NCI-H526 (cell line): ENCODE measurements at places on chromosomes 4 and X.
A peak's percentile ranks its signal among the peaks of the same experiment; 100 is the strongest.

DNA sequence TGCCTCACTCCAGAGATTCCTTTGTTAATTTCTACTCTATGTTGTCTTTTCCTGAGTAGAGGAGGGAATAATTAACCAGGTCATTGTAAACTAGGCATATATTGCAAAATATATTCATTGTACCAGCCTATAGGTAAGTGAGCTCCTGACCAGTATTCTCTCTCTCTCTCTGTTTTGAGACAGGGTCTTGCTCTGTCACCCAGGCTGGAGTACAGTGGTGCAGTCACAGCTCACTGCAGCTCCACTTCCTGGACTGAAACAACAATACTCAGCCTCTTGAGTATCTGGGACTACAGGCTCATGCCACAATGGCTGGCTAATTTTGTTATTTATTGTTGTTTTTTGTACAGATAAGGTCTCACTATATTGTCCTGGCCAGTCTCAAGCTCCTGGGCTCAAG lies 198.3 kb downstream of the ARAP2 start:
- DNase-seq = no peak

DNA sequence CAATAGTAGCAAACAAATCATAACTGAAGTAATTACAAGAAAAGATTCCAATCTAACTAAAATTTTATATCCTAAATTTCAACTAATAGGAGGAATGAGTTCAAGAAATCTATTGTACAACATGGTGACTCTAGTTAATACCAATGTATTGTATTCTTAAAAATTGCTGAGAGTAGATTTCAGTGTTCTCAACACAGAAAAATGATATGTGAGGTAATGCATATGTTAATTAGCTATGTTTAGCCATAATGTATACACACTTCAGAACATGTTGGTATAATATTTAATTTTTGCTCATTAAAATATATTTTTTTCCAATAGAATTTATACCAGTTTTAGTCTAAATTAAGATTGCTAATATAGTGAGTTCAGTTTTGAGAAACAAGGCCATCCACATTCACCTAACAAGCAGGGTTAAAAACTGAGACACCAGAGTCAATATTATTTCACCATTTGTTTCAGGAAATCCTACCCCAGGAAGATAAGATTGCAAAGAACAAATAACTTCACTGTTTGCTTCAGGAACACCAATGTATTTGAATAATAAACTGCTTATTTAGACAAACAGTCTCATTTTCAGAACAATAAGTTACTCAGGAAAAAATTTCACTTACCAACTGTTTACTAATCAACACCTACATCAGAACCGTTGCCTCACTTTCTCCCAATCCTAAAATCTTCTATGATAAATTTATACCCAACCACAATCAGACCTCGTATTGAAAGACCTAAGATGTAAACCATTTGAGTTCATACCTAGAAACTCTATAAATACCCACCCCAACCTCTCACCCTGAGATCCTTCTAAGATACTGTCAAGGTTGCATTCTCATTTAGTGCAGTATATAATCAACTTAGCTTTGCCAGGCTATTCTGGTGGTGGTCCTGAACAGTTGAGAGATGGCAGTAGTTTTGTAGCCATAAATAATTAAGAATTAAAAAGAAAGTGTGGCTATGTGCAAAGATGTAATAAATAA lies 132.8 kb downstream of the MAB21L2 start:
- DNase-seq = peak; percentile 5

- DNase-seq = no peak
Measured at GRCh38 chr4:179768996-179769395, 2326.8 kb upstream of the AGA start.

- no peak for DNase-seq
Measured at GRCh38 chrX:124605511-124605910, 259.1 kb downstream of the SH2D1A start.

GRCh38 chr4:41232406-41232805 lies 18.1 kb upstream of the APBB2 start:
- DNase-seq = no peak

- DNase-seq = no peak
Measured at GRCh38 chr4:86278126-86278525, 81.7 kb downstream of the MAPK10 start.

DNA sequence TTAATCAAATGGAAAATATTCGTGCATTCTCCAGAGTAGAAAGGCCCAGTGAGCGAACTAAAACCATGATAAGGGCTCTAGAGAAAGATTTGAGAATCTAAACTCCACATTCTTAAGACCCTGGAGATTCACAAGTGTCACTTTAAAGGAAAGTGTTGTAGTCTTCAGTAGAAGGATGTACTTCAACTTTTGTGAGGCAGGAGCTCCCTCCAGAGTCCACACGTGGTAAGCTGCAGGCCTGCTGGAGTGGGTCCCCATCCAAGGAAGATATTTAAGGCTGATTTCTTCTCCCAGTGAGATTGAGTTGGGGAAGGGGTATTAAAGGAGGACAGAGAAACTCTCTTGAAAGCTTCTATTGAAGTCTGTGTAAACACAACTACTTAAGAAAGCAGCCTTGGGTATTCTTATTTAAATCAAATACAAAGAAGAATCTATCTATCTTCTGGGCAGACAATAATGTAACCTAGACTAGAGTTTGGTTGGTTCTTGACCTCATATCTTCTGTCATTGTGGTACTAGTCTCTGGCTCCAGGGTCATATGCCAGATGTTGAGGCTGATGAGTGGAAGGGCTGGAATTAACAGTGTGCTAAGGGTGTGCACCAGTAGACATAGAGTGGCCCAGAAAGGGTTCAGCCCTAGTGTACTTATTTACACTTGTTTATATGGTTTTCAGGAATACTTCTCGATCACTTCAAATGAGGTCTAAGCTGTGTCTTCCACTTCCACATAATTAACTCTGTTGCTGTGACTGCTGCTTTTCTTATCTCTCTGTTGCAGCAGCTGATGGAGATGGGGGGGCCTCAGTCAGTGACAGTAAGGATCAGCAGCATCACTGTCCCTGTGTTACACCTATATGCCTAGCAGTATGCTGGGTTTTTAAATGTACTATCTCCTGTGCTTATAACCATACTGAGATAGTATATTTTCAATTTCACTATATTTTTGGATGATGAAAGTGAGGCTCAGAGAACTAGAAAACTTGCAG lies 76.1 kb downstream of the HMGB2 start:
- peak; percentile 3 for DNase-seq

GRCh38 chr4:2865196-2865780 lies 21.6 kb downstream of the ADD1 start:
- no peak for DNase-seq

GRCh38 chr4:76011018-76011670 lies 3.8 kb upstream of the CXCL9 start:
- no peak for DNase-seq

- no peak for DNase-seq
Measured at GRCh38 chr4:78379040-78379439, 172.5 kb upstream of the ANXA3 start.

DNA sequence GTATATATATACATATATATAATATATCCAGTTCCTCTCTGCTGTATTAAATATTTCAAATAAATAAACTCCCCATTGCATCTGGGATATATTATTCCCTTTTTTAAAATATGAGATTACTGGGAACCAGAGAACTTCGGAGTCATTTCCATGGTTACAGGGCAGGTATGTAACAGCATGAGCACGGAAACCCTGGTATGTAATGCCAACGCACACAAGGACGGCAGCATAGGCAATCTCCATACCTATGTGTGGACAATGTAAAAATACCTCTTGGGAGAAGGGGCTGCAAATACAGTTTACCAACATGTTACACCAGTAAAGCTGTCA lies 62.8 kb downstream of the NUDT10 start:
- DNase-seq = no peak

DNA sequence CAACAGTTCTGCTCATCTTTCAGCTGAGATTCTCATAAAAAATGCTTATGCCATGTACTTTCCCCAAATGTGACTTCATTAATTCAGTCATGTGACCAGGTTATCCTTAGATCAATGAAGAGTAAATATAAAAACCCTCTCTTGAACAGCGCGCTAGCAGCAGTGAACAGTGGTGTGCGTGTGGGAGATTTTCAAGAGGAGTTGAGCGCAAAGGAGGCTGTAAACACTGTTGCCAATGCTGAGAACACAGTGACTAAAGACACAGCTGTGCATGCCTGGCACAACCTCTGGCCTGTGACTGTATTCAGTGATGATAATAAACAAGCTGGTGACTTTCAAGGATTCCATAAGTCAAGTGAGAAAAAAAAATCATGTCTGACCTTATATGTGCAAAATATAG lies 25.1 kb downstream of the MSX1 start:
- DNase-seq = no peak

- no peak for DNase-seq
Measured at GRCh38 chrX:110172215-110172614, 145.7 kb downstream of the AMMECR1 start.

GRCh38 chr4:155675709-155676429 lies 9.2 kb downstream of the GUCY1A1 start:
- DNase-seq = no peak

DNA sequence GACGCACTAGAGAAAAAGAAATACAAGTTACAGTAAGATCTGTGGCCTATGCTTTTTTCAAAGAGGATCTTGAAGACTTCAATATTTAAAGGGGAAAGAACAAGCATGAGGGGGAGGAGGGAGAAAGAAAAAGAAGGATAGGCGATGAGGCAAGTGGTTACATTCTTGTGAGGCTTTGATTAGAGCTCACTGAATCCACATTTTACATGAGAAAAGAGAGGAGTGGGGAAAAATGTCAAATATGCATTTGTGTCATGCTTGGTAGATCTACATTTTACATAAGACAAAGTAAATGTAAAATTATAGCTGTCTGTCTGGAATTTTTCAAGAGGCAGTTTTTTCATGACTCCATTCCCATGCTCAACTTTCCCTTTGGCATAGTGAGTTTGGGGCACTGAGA lies 965.9 kb downstream of the FSTL5 start:
- DNase-seq = no peak

- no peak for DNase-seq
Measured at GRCh38 chrX:112636288-112636687, 43.5 kb downstream of the LHFPL1 start.

DNA sequence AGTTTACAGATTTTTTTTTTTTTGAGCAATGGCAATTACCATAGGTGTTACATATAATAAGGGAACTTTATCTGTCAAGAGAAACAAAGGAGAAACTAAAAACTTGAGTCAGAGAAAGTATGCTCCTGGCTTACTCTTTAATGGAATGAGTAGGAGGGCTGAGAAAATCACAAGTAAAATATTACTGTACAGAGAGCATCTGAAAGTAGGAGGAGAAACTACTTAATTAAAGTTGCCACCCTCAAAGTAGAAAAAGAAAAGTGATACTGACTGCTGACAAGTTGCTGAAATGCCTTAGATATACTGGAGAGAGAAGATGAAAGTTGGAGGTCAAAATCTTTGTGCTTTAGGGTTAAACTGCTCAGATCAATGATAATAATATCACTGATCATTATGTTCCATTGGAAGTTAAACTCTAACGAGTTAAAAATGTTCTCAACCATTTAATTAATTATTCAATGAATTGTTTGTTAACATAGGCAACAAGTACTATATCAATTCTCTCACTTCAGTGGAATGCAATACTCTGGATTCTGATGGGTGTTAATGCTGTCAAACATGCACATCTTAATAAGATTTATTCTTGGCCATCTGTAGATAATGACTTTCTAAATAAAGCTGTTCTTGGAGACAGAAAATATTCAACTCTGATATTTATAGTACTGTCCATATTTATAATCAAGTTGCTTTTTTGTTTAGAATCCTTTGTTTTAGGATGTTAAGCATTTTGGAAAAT lies 61.2 kb upstream of the CAMK2D start:
- DNase-seq = no peak
